ENCODE measurements at places on chromosomes 4 and X.

DNA sequence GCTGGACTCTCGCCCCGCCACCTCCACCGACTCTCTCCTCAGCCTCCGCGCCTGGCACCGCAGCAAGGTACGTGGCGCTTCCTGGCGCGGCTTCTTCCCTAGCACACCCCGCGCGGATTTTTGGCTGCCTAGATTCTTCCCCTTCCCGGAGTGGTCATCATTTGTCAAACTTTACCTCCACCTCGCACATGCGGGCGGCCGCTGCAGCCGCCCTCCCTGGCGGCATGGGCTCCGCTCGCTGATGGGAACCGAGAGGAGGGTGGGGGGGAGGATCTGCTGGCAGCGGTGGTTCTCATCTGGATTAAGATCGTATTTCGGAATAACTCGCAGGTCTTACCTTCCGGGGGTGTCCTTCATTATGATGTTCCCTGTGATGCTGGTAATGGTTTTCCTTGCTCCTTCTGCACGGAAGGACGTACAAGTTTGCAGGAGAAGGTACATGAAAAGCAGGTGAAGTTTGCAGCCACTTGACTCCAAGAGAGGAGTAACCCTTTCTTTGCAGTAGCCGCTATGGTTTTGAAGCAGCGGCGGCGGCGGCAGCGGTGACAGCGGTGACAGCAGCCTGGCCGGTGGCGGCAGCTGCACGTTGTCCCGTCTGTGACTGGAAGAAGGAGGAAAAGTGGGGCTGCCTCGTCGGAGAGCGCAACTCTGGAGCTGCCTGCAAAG is 2183.9 kb upstream of the TENM3 start:
- DNase-seq = no peak

GRCh38 chr4:185513489-185514181 is 21.7 kb downstream of the PDLIM3 start:
- no peak for DNase-seq

DNA sequence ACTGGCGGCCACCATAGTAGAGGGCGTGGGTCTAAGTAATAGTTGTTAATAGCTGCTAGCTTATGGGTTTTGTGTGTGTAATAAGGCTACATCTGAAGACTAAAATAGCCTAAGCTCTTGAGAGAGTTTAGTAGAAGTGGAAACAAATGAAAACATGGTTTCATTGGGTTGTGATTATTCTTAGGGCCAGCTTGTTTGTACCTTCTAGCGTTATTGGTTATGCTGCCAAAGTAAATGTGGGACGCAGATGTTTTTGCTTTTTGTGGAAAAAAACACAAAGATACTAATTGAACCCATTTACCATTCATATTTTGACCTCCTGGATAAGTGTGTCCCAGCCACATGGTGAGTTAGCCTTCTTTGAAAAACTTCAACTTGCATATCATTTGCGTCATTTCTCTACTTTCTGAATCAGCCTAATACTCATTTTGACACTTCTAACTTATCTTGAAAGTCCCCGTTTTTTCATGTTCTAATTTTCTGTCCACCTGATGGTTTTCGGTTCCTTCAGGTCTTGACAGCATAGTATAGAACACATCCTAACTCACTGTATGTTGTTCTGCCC is 305.3 kb downstream of the FRMPD4 start:
- DNase-seq = no peak

GRCh38 chrX:136147976-136148375 is 643 bp downstream of the FHL1 start:
- DNase-seq = peak; percentile 55

Data from uterus (tissue), 4 donors.